ENCODE measurements at places on chromosomes 16 and 17.

- DNase-seq = no peak
These were observed 10.2 kb upstream of the HOXB9 start for GRCh38 chr17:48636177-48637018.

DNA sequence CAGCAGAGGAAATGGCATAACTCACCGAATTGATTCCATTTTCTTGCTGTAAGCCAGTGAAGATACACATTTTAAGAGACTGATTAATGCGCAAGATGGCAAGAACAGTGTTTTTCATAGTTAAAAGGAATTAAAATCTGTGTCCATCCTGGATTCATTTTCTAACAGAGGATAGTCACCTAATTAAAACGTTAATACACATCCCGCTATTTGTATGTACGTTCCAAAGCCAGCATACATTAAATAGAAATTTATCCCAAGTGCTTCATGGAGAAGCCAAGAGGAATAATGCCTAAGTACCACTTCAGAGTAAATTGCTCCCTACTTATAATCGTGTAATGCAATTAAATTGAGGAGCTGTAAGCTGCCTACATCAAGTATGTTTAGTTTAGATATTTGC, 49.9 kb downstream of the RBFOX1 start:
- DNase-seq = no peak

DNA sequence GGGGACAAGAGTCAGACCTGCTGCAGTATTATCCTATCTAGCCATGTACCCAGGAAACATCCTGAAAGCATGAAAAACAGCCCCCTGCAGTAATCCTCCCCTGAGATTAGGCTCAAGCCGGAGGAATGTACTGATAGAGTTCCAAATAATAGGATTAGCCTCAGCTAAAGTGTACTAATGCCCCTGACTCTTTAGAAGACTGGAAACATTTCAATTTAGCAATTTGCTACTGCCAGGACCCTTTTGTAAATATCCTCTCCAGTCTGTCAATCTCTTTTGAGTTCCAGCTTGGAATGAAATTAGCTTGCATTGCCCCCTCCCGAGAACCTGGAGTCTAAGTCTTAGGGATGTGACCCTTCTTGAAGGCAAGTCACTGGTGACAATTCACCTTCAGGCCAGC, 110.8 kb upstream of the DNAH9 start:
- no peak for DNase-seq

- no peak for DNase-seq
These were observed 656.4 kb upstream of the CDH8 start for GRCh38 chr16:62692685-62693084.
